Right forelimb (tissue), 1 donor: ENCODE measurements at places on chromosomes 4 and X.

DNA sequence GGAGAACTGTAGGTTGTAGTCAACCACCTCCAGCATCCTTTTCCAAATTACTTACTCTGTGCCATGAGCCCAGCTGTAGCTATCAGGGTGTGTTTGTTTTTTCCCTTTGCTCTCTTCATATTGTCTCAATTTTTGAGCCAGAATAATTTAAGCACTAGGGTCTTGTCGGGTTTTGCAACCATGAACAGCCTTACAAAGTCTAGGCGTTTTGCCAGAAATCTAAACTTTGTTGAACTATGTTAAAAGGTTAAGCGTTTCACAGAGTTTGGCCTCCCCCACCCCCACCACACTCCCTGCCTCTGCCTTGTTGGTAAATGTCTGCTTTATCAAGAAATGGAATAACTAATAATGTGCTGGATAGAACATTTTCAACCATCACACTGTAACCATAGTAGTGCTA, 190.6 kb upstream of the TTC29 start:
- no peak for DNase-seq

- peak; percentile 49 for DNase-seq
Measured at GRCh38 chr4:156771171-156771837, 200.3 kb downstream of the PDGFC start.

DNA sequence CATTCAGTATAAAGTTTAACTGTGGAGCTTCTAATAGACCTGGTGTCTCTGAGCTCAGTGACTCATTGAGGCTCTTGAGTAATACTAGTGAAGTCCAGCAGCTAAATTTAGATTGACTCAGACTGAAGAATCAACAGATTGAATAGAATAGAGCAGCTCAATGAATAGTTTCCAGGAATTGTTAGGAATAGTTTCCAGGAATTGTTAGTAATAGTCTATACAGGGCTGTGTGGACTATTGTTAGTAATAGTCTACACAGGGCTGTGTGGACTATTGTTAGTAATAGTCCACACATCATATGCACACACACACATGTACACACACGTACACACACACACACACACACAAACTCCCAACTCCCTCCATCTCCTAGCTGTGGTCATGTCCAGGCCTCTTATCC, 3.0 kb downstream of the GIMD1 start:
- no peak for DNase-seq

GRCh38 chrX:83829874-83830273, 31.1 kb upstream of the CYLC1 start:
- no peak for DNase-seq

DNA sequence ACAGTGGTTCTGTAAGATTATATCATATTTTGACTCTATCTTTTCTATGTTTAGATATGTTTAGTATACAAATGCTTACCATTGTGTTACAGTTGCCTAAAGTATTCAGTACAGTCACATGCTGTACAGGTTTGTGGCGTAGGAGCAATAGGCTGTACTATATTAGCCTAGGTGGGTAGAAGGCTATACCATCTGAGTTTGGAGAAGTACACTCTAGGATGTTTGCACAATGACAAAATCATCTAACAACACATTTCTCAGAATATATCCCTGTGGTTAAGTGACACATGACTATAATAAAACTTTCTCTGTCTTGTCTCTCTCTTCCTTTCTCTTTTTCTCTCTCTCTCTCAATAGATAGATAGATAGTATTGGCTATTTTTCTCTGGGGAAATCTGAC, 1053.1 kb downstream of the STIM2 start:
- DNase-seq = no peak

GRCh38 chr4:8262637-8263322, 6.8 kb upstream of the HTRA3 start:
- no peak for DNase-seq

DNA sequence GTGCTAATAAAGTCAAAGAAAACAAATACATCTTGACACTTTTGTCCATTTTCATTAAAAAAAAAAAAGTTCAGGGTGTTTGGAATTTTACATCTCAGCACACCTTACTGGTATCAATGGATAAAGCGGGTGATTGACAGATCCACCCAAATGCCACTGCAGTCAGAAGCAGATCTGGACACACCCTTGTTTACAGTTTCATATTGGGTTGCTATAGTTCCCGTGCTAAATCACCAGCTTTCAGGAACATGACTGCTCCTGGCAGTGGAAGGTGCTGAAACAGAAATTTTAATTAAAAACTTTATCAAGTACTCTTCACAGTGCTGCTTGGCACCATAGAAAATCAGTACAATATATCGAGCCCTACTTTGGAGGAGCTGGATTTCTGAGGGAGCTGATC, 116.3 kb downstream of the STOX2 start:
- no peak for DNase-seq

DNA sequence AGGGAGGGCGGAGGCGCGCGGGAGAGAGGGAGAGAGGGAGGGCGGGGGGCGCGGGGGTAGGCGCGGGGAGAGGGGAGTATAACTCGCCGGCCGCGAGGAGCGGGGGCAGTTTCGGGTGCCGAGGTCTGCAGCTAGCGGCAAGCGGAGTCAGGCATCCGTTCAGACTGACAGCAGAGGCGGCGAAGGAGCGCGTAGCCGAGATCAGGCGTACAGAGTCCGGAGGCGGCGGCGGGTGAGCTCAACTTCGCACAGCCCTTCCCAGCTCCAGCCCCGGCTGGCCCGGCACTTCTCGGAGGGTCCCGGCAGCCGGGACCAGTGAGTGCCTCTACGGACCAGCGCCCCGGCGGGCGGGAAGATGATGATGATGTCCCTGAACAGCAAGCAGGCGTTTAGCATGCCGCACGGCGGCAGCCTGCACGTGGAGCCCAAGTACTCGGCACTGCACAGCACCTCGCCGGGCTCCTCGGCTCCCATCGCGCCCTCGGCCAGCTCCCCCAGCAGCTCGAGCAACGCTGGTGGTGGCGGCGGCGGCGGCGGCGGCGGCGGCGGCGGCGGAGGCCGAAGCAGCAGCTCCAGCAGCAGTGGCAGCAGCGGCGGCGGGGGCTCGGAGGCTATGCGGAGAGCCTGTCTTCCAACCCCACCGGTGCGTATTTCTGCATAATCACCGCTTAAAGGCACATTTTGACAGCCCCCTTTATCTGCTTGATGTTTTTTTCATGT, at the start of gene POU4F2:
Gene POU4F2 (plus strand): TSS at position 108 of the 720 bp plus-strand sequence. CDS start 248 bp downstream, at position 356.
- no peak for DNase-seq

GRCh38 chrX:138847930-138848329, 136.4 kb upstream of the FGF13 start:
- DNase-seq = no peak

DNA sequence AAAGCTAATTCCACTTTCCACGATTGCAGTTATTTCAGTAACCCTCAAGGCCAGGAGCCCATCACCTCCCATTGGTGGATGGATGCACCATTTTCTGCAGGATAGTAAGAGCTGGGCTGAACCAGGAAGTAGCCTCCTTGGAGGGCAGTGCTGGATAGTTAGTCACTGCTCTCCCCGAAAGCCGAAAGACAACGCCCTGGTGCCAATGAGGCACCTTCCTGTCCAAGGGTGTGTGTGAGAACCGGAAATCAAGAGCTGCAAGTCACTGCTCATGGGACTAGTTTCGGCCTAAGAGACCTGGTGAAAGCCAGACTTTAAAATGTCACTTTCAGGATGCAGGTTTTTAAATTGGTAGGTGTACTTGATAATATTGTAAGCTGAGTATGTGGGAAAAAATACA, 203.8 kb upstream of the HS3ST1 start:
- no peak for DNase-seq

GRCh38 chrX:107700317-107700774, 72.0 kb downstream of the PRPS1 start:
- DNase-seq = no peak

- no peak for DNase-seq
Measured at GRCh38 chrX:74911494-74911893, 13.8 kb downstream of the NEXMIF start.

DNA sequence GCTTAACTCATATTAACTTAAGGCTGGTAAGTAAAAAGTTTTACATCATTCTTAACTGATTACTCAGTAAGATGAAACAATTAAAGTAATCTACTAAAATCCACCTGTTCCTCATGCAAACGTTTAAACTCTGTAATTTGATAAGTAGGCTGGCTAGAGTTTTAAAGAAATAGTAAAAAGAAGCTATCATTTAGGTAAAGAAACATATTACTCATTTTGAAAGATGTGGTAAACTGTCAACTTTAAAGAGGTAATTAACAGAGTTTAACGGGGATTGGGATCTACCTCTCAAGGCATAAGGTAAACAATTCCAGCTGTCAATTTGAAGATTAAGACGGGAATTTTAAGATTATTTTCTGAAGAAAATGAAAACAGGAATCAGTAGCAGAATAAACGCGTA, 9.8 kb downstream of the GNPDA2 start:
- DNase-seq = no peak
